ENCODE measurements at places on chromosomes 4 and X. TPM values are rescaled to one million over a fixed set of nuclear protein-coding genes. Genes with fewer than 3 reads are reported as not detected.
A peak's percentile ranks its signal among the peaks of the same experiment; 100 is the strongest.

SERTM2 gene
- polyA plus RNA-seq: 0.05 TPM

SYNPO2 gene
- polyA plus RNA-seq: 14.3 TPM

FANCB gene
- polyA plus RNA-seq: 5.5 TPM

XPNPEP2 gene
- 81.5 TPM for polyA plus RNA-seq

MSANTD1 gene
- 0.88 TPM for polyA plus RNA-seq

RAI2 gene
- 9.5 TPM for polyA plus RNA-seq

SUPT20HL1 gene
- not detected for polyA plus RNA-seq

USP27X gene
- polyA plus RNA-seq: 11.4 TPM

ATP1B4 gene
- polyA plus RNA-seq: 0.05 TPM

CXCL11 gene
- polyA plus RNA-seq: not detected

MAGEB2 gene
- polyA plus RNA-seq: not detected

DNA sequence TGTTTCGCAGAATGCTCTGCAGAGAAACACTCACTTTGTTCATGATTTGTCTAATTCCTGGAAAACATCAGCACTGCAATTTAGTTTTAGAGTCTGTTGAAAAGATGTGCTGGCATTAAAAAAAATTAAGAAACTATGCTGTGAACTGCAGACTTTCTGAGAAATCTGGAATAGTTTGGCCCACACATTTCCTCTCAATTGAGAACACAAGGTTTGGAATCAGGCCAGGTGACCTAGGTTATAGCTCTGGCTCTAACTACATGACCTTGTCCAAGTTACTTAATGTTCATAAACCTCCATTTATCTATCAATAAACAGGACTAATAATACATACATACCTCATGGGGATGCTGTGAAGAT, 61.4 kb upstream of the ENPEP start:
- DNase-seq: no peak

DNA sequence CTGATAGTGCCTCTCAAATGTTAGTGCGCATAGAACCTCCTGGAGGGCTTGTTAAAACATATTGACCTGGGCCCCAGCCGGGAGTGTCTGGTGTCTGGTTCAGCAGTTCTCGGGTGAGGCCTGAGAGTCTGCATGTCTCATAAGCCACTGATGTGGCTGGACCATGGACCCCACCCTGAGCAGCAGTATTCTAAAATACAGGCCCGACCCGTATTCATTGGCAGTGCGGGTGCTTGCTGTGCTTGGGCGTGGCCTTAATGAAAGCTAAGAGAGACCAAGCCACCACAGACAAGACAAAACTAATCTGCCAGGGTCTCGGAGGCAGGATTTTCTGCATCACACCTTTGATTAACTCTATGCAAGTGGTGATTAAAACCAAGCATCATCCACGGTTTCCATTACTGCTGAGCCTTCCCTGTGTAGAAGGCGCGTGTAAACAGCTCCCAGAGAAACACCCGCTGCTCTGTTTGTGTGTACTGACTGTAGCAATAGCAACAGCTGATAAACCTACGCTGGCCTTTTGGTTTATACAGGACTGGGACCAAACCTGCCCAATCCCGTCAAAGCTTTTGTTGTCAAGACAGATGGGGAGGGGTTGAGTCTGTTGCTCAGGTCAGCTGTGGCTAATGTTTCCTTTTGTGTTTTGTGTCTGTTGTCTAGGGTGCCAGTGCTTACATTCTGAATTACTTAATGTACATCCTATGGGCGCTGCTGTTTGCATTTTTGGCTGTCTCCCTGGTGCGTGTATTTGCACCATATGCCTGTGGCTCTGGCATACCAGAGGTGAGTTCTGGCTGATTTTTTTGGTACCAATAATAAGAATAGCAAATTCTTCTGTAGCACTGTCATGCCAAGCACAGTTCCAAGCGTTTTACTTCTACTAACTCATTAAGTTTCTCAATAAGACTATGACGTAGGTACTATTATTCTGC, 40.8 kb downstream of the CLCN4 start:
- DNase-seq: no peak

GRCh38 chrX:131609480-131609879, 65.6 kb downstream of the OR13H1 start:
- no peak for DNase-seq

DNA sequence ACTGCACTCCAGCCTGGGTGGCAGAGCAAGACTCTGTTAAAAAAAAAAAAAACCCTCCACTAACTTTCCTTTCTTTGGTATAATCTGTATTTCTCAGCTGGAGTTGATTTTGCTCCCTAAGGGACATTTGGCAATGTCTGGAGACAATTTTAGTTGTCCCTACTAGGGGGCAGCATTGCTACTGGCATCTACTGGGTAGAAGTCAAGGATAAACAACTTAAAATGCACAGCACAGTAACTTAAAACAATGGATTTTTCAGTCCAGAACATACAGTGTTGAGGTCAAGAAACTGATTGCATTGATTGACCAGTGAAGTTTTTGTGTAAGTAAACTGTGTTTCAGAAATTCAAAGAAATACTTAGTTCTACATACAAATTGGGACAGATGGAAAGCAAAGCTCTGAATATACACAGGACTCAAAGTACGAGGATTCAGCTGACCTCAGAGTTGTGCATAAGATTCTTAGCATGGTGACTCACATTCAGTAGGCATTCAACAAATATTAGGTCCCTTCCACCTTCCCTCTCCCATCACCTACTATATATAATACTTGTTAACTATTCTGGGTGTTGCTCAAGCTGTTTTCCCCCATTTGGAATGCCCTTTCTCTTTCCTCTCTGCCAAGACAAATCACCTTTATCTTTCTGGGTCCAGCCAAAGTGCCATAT, 8.8 kb downstream of the DDX53 start:
- peak; percentile 3 for DNase-seq

GRCh38 chrX:104522386-104522785, 43.6 kb upstream of the IL1RAPL2 start:
- DNase-seq: no peak

GRCh38 chrX:28180096-28180495, 198.8 kb upstream of the DCAF8L1 start:
- DNase-seq: no peak

GRCh38 chrX:81874807-81875206, 672.9 kb downstream of the SH3BGRL start:
- no peak for DNase-seq

DNA sequence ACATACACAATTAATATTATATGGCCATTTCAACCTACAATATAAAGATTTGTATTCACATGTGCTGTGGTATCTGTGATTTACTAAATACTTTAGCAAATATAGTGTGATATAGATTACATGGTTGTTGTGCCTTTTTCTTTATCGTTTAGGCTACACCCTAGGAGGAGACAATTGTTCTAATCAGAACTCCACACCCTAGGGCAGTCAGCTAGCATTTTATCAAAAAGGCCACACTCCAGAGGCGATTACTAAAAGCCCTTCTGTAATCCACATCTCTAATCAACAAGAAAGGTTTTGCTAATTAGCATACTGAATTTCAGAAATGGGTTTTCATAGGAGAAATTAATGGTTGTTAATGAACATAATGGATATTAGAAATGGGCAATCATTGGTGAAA, 319.5 kb upstream of the NOCT start:
- DNase-seq: no peak

DNA sequence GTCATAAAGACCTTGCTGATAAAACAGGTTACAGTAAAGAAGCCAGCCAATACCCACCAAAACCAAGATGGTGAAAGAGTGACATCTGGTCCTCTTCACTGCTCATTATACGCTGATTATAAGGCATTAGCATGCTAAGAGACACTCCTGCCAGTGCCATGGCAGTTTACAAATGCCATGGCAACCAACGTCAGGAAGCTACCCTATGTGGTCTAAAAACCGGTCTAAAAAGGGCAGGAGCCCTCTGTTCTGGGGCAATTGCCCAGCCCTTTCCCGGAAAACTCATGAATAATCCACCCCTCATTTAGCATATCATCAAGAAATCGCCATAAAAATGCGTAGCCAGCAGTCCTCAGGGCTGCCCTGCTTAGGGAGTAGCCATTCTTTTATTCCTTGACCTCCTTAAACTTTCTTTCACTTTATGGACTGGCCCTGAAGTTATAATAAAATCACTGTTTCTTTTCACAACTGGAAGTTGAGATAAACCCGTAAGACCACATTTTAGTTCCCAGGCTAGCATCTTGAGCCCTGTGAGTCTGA, 260.5 kb upstream of the FAT1 start:
- no peak for DNase-seq

GRCh38 chrX:136907621-136908020, 27.1 kb upstream of the RBMX start:
- DNase-seq: no peak

DNA sequence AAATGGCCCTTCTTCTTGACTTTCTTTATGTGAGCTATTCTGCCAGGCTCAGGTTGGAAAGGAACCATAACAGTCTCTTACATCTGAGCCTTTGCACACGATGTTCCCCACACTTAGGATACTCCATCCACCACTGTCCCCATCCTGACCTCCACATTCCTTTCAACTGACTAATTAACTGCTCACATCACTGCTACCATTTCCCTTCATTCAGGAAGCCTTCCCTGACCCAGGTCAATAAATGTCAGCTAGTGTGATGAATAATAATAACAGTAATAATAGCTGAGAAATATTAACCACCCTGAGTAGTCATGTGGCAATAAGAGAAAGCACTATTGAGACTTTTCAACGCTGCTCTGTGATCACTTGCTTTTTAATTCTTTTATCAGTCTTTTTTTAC, 291.7 kb downstream of the KCNIP4 start:
- no peak for DNase-seq

DNA sequence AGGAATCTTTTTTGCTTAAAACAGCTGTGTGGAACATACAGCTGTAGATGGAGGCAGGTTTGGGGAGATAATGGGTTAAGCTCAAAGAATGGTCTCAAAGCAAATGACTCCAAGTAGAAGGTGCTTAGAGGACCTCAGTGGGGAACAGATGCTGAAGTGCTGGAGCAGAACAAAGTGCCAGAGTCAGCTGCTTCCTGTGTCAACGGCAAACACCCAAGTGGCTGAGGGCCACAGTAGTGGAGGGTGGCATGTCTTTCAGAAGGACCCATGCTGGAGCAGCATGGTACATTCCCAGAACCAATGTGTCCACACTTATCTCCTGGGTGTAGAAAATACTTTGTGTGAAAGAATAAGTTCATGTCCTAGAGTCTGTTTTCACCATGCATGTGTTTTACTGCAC, 197.5 kb downstream of the CCNG2 start:
- DNase-seq: no peak

- DNase-seq: no peak
Measured at GRCh38 chr4:42655269-42655637, 1.7 kb downstream of the ATP8A1 start.

DNA sequence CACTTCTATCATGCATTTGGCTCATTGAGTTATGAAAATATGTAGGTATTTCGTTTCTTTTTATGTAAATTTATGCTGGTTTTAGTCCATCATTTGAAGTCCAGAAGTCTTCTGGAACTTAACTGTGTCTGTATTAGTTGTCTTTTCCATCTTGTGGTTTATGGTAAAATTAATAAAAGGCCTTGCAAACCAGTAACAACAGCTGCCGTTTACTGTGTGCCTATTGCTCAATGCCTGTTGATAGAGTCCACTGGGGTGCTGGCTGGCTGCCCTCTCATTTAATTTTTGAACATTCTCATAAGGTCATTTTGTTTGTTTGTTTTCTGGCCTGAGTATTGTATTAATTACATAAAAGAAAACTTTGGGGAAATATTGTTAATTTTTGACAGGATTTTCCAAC, 98.0 kb downstream of the NAA11 start:
- no peak for DNase-seq

- DNase-seq: no peak
Measured at GRCh38 chr4:107330916-107331315, 294.8 kb upstream of the DKK2 start.

- DNase-seq: no peak
Measured at GRCh38 chr4:103757631-103758030, 37.8 kb upstream of the TACR3 start.

GRCh38 chrX:7055386-7056137, 92.0 kb upstream of the STS start:
- DNase-seq: no peak

DNA sequence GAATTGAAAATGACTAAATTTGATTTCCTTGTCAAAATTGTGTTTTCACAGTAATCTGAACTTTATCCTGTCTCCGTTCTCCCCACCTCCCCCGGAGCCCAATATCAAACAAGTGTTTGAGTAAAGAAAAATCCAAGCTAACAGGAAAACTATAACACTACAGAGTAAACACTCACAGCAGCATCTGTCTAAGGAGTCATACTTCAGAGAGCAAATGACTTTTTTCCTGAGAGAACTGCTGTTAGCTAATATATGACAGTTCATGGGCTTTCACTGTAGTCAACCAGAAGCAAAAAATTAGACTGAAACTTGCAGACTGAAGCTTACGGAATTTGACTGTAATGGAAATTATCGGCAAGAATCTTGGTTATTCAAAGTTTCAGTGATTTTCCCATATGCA, 321.7 kb downstream of the ANKRD50 start:
- DNase-seq: no peak

DNA sequence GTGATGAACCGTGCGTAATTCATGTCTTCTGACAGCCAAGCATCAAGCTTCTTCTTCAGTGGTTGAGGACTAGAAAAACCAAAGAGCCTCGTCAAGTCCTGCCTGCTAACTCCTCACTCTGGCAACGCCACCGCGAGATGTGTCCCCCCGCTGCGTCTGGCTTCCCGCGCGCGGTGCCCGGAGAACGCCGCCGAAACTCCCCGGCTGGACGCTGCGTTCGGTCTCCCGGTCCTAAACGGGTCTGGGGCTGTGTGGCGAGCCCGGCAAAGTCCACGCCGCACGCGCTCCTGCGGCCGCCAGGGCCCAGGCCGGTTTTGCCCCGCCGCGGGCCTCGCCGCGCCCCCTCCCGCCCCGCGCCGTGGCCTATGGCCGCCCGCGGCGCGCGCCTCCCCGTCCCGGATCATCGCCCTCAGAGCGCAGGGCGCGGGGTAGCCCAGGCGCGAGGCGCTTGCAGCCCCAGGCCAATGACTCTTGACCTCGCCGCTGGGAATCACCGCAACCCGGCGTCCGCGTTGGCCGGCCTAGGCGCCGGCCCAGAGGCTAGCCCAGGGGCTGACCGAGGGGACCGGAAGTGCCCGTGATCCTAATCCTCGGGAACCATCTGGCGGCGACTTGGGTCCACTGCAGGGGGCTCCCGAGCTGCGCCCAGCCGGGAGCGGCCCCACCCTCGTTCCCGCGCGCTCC, at the start of gene AADAT:
TSS of gene AADAT (minus strand) at position 289 of the 684 bp plus-strand sequence. CDS start at position 23, 266 bp downstream.
- DNase-seq: peak; percentile 81

GRCh38 chrX:1909419-1910206, 294.8 kb downstream of the ASMT start:
- DNase-seq: no peak

GRCh38 chrX:154317391-154317995, 21.9 kb downstream of the TKTL1 start:
- DNase-seq: no peak

GRCh38 chr4:92514627-92515026, 210.9 kb downstream of the GRID2 start:
- DNase-seq: no peak

DNA sequence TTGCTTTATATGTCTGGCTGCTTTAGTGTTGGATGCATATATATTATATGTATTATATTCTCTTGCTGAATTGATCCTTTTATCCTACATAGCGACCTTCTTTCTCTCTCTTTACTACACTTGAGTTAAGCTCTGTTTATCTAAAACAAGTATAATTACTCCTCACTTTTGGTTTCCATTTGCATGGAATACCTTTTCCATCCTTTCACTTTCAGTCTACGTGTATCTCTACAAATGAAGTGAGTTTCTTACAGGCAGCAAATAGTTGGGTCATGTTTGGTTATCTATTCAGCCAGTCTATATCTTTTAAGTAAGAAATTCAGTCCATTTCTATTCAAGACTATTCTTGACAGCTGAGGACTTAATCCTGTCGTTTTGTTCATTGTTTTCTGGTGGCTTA, 167.5 kb upstream of the USP38 start:
- no peak for DNase-seq
